ENCODE measurements at places on chromosomes 7 and 10.
A peak's percentile ranks its signal among the peaks of the same experiment; 100 is the strongest.

- DNase-seq, result no peak
Measured at GRCh38 chr10:10804998-10805740, 212.5 kb upstream of the CELF2 start.

DNA sequence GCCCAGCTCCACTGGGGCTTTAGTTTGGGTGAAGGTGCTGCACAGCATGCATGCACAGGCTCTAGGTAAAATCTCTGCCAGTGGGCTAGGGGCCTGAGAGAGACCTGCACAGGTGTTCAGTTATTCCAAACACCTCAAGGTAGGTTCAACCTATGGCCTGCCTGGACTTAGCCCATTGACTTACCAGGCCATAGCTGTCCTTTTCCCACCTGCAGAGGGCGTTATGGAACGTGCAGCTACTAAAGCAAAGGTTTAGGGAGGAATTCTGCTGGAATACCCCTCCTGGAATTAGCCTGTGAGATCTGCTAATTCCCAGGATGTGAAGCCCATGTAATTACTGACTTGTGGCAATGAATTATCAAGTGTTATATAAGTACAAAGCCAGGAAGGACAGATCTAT lies 3.6 kb downstream of the VWC2 start:
- DNase-seq, result no peak

DNA sequence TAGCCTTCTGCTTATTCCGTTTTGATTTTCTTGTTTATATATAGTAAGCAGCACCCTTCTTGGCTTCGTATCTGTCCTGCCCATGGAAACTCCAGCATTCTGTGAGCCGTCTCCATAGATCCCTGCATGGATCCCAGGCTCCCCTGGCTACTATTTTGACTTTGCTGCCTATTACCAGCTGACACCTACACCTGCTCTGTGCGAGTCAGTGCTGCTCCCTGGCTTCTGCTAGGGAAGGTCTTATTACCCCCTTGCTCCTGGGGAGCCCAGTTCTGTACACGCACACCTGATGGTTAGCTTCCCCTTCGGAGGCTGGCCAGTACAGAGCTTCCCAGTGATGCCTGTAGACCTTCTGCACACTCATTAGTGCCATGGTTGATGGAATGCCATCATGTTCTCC lies 35.4 kb downstream of the NACAD start:
- no peak for DNase-seq

DNA sequence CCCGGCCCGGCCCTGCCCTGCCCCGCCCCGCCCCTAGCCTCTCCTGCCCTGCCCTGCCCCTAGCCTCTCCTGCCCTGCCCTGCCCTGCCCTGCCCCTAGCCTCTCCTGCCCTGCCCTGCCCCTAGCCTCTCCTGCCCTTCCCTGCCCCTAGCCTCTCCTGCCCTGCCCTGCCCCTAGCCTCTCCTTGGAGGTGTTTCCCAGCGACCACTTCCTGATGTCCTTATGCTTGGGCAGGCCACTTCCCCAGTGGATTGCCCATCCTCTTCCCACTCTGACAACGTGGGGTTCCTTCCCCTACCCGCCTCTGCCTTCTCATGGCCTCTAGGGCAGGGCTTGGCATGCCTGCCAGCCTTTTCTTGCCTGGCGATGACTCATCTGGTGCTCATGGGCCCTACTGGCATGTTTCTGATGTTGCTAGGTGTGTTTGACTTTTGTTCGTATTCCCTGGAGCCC lies 21.2 kb downstream of the PRXL2A start:
- DNase-seq, result no peak

DNA sequence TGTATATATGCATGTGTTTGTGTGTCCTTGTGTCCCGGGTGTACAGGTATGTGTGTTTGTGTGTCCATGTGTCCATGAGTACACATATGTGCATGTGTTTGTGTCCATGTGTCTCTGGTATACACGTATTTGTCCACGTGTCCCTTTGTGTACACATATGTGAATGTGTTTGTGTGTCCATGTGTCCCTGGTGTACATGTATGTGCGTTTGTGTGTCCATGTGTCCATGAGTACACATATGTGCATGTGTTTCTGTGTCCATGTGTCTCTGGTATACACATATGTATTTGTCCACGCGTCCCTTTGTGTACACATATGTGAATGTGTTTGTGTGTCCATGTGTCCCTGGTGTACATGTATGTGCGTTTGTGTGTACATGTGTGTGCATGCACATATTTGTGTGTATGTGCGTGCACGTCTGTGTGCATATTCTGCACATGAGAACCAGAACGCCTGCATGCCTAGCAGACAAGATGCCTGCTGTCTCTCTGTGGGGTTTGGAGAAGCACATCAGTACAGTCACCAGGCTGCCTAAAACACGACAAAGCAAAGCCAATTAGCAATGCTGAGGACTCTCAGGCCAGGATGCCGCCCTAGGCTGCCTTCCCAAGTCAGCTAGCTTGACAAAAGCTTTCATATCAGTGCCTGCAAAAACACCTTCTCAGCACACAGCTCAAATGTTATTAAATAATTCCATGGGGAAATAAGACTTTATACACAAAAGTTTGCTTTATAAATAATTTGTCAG lies 327.8 kb downstream of the PTPRN2 start:
- DNase-seq, result no peak

DNA sequence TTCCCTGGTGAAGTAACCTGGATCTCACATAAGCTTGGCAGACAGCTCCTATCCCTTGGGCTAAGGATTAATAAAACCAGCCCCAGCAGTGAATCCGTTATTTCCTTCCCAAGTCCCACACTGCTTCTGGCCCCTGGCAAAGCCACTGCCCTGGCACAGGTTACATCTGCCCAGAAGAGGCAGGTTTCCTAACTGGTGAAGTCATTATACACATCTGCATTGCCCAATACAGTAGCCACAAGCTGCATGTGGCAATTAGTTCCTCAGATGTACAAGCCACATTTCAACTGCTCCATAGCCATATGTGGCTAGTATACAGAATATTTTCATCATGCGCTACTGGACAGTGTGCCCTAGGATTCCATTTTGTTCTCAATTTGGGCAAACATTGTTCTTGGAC lies 273.0 kb downstream of the GRM8 start:
- no peak for DNase-seq

- DNase-seq, result no peak
Measured at GRCh38 chr10:78589687-78590086, 479.1 kb upstream of the ZMIZ1 start.

DNA sequence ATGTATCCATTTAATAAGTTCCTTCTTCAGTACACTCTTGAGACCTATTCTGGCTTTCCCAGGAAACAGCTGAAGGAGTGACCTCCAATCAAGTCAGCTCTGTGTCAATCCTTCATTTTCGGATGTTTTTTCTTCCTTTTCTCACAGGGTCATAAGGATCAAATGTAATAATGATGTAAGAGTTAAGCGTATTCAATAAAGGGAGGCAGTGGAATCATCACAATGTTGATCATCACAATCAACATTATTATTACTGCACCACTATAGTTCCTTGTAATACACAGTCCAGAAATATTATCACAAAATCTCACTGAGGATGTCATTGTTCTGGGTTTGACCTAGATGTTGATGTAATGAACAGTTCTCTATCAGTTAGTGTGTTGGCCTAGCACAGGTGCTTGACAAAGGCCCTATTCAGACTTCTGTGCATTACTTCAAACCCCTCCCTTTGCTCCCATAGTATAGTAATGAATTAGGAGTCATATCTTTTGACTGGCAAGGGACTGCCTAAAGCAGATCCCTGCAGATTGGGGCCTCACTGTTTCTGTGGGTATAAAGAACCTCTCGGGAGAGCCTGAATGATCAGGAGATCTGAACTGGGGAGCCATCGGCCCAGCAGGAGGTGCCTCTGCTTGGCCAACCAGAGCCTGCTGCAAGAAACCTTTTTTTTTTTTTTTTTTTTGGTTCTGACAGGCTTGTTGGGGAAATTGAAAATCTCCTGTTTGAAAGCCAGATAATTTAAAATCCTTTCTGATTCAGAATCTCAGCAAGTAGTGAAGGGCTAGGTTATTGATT lies 100.6 kb downstream of the KAT6B start:
- no peak for DNase-seq

DNA sequence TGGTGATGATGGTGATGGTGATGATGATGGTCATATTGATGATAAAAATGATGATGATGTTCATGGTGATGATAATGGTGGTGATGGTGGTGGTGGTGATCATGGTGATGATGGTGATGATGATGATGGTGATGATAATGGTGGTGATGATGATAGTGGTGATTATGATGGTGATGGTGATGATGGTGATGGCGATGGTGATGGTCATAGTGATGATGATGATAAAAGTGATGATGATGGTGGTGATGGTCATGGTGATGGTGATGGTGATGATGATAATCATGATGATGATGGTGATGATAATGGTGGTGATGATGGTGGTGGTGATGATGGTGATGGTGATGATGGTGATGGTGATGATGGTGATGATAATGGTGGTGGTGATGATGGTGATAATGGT lies 478.7 kb downstream of the TYW1 start:
- no peak for DNase-seq

- DNase-seq, result no peak
Measured at GRCh38 chr7:22858640-22859561, 36.3 kb upstream of the TOMM7 start.

DNA sequence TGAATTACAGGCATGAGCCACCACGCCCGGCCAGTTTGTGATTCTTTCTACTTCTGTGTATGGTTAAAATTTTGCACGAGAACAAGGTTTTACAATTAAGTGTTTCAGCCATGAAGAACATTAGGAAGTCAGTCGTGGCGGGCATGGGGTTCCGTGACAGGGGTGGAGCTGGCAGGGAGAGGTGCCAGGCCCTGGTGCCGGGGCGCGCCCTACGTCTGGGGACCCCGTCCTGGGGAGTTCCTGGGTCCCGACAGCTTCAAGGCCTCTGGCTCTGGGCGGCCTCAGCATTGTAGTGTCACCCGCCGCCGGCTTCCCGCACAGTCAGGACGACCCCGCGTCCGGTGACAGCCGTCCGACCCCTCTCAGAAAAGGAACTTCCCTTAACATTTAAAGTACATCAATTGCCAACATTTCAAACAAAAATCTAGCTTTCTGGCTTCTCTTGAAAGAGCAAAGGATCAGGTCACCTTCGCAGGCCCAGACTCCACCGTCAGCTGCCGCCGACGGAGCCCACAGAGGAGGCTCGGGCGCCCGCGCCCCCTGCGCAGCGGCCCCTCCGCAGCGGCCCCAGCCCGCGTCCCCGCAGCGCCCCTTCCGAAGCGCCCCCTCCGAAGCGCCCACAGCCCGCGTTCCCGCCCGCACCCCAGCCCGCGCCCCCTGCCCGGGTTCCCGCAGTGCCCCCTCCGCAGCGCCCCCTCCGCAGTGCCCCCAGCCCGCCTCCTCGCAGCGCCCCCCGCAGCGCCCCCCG lies 23.2 kb upstream of the MKI67 start:
- DNase-seq, result no peak

DNA sequence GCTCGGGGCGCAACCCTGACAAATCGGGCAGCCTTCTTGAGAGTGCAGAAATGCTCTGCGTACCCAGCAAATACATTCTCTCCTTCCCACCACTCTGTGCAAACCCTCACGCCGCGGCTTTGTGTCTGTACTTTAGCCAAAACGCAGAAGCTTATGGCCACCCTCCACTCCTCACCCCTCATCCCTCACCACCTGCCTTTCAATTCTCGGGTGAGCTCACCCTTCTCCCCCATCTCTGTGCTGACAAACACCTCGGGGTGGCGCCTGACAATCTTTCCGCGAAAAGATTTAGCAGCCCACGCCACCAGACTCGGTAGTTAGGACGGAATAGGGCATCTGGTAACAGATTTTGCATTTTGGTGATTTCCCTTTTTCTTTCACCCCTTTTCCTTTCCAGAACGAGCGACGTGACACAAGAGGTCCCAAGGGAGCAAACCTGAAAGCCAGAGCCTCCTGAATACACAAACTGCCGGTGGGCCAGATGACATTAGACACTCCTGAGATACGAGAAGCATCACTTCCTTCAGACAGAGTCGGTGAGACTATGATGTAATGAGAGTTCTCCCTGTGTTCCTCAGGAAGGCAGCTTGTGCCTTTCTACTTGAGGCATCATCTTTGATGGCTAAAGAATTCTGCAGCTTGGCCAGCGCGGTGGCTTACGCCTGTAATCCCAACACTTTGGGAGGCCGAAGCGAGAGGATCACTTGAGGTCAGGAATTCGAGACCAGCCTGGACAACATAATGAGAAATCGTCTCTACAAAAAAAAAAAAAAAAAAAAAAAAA lies 671 bp upstream of the ATAD1 start:
- no peak for DNase-seq

- no peak for DNase-seq
Measured at GRCh38 chr10:57775250-57775649, 492.4 kb downstream of the IPMK start.

- DNase-seq, result no peak
Measured at GRCh38 chr10:17871036-17871435, 61.9 kb downstream of the MRC1 start.

DNA sequence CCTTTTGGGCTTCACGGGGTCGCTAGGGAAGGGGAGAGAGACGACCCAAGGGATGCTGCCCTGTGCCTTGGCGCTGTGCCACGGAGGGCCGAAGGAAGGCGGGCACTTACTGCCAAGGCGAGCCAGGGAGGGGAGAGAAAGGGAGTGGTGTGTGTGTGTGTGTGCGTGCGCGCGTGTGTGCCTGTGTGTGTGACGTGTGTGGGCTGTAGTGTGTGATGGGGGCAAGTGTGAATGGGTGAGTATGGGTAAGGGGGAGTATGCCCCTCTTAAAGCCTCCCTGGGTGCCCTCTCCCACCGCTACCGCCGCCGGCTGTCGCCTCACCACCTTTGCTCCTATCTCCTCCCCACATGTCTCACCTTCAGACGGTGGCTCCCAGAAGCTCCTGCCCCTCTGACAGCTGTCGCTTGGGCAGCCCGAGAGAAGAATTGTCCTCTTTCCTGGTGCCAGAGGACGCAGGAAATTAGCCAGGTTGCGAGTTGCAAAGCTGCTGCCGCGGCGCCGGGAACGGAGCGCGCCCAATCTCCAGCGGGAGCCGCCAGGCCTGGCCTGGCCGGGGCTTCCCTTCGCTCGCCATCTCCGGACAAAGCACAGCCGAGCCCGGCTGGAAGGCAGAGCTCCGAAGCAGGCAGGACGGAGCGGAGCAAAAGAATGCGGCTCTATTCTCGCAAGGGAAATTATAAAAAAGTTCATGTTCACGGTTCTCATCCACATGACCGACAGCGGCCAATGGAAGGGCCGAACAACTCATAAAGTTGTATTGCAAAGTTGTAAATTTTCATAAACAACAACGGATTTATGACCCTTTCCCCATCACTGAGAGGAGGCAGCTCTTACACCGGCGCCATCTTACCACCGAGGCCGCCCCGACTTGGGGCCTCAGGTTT lies at the start of gene HOXA3:
TSS of gene HOXA3 (minus strand) at position 653 of the 885 bp plus-strand sequence. CDS start 41,943 bp downstream, outside the sequence.
- DNase-seq, result peak; percentile 88

GRCh38 chr10:120115959-120116358 lies 223.4 kb downstream of the SEC23IP start:
- no peak for DNase-seq

DNA sequence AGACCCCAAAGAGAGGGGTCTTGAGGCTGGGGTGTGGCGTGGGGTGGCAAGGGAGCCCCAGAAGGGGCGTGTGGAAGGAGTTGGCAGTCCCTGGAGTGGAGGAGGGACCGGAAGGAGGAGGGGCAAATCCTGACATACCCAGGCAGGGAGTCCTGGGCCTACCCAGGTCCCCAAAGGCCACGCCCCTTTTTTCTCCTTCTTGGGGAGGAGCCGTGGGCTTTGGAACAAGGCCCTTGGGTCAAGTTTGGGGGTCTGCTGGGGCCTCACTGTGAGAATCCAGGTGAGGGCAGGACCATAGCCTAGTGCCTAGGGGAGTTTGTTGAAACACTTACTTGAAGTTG lies 1.2 kb upstream of the SMARCD3 start:
- peak; percentile 77 for DNase-seq

GRCh38 chr10:126302476-126302756 lies 85.9 kb downstream of the ADAM12 start:
- no peak for DNase-seq
